ENCODE measurements at places on chromosomes 2 and 18.

DNA sequence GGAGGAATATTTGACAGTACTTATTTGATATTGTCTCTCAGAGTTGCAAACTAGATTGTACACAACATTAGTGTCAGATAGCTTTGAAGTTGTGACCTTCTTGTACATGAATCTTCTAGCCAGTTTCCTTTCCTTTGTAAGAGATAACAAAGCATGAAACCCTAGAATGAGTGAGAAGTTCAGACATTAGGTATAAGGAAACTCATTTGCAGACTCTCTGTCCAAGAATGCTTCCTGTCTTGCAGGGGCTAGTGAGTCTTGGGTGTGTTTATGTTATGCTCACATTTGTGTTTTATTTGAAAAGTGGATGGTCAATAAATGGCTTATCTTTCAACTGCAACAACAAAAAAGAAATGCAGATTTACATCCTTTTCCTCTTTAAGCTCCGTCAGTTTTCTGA is 1.4 kb downstream of the BOD1L2 start:
- DNase-seq = no peak

DNA sequence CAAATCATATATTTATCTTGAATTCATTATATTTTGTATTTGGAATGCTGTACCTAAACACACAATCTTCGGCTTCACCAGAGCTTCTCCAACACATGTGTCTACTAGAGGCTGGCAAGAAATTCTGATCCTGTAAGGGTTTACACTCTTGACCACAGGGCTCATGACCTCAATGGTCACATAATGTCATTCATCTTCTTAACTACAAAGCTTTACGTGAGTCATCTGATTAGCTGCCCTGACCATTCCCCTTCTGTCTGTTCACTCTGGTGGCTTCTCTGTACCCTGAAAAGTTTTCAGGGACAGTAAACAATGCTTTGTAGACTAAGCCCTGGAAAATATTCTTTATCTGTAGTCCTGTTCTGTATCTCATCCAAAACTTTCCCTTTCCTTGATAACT is 423.9 kb downstream of the CMPK2 start:
- DNase-seq = no peak

GRCh38 chr2:133004623-133005022 is 334.6 kb upstream of the LYPD1 start:
- DNase-seq = no peak

GRCh38 chr2:73895473-73895872 is 2.7 kb downstream of the ACTG2 start:
- DNase-seq = no peak

GRCh38 chr18:74718312-74718711 is 120.6 kb downstream of the ZNF407 start:
- no peak for DNase-seq

DNA sequence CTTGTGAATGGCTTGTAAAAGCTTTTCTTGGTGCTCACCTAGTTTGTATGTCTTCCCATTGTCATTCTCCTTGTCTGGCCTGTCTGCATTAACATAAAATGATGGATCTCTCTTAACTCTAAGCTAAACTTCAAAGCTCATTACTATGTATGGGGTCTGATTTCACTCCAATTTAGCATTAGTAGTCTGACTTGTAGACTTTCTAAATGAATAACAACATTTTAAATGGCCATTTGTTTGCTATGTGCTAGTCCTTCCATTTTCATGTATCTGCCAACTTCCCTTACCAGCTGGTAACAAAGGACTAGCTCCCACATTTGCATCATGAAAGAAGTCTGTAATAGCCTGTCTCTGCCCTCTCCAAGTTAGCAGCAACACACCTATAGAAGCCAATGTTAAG is 324.2 kb upstream of the RGPD4 start:
- DNase-seq = no peak

GRCh38 chr2:51723691-51724090 is 691.8 kb upstream of the NRXN1 start:
- no peak for DNase-seq

DNA sequence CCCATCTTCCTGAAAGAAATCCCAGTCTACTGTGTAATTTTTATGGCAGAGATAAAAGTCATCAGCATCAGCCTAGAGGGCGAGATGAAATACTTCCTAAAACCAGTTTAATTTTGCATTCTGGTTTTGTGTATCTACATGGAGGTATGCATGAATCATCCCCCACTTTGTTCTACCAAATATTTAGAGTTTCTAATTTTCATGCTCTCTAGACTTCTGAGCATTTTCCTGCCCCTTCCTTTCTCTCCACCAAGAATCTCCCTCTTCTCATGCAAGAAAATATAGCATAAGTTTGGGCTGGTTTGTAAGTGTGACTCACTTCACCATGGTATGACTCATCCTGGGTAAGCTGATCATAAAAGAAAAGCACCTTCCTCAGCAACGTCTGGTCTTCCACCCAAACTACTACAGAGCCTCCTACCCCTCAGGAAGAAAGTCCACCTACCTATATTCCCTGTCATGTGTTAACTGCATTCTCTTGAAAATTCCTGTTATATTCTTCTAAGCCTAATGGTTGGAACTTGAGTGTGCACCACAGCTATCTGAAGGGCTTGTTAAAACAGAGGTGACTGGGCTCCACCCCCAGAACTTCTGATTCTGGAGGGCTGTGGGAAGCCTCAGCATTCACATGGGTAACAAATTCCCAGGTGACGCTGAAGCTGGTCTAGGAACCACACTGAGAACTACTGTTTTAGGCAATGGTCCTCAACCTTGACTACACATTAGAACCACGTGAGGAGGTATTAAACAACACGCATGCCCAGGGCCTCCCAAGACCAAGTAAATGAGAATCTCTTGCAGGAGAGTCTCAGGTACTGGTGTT is 37.4 kb upstream of the RAPGEF4 start:
- DNase-seq = peak; percentile 59

DNA sequence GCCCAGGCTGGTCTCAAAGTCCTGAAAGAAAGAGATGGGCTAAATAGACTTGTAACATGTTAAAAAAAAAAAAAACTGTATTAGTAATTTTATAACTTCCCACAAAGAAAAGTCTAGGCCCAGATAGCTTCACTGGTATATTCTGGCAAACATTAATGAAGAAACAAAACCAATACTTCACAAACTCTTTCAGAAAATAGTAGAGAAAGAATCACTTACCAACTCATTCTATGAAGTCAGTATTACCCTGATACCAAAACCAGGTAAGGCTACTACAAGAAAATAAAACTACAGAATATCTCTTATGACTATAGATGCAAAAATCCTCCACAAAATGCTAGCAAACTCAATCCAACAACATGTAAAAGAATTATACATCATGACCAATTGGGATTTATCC is 59.9 kb upstream of the ODC1 start:
- no peak for DNase-seq

GRCh38 chr18:47832348-47832747 is 98.1 kb downstream of the SMAD2 start:
- no peak for DNase-seq

DNA sequence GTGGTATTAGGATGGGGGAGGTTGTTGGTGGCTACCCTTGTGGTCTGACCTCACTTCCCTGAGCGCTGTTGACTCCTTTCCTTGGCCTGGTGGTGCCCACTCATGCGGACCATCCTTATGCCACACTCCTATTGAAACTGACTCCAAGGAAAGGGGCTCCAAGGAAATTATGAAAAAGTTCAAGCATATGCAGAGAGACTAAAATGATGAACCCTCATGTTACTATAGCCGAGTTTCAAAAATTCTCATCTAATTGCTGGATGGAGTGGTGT is 96.2 kb upstream of the STPG4 start:
- no peak for DNase-seq

GRCh38 chr2:181022652-181023051 is 42.2 kb downstream of the UBE2E3 start:
- no peak for DNase-seq

DNA sequence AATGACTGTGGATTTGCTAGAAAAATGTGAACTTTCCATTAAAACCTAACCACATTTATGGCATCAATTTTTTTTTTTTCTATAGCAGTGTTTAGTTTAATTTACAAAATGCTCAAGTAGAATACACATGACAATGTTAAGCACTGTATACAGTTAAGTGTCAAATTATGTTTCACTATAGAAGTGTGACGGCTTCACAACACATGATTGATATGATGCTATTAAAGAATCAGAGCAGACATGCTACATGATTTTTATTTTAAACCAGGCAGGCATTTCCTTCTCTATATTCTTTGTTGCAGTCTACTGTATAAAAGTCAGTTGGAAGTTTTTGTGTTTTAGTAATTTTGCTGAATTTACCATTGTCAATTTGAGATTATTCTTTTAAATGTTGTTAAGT is 43.6 kb downstream of the PROKR1 start:
- DNase-seq = no peak

DNA sequence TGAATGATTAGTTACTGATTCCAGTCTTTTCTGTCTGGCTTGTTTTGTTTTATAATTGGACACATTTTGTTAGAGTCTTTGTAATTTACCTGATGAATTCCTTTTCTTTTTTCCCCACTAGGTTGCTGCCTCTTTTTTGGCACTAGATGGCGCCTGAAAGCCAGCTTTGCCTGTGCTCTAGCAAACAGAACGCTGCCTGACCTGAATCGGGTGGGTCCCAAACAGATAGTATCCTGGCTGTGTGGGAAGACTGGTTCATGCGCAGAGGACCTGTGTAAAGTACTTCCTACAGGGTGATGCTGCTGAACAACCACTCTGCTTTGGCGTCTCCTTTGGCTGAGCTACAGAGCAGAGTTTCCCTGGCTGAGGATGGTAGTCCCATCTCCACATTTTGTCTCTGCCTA is 288.2 kb downstream of the IKZF2 start:
- DNase-seq = no peak

GRCh38 chr2:72051971-72052505 is 95.6 kb downstream of the CYP26B1 start:
- no peak for DNase-seq

GRCh38 chr2:207230261-207231105 is 64.7 kb upstream of the KLF7 start:
- DNase-seq = no peak

DNA sequence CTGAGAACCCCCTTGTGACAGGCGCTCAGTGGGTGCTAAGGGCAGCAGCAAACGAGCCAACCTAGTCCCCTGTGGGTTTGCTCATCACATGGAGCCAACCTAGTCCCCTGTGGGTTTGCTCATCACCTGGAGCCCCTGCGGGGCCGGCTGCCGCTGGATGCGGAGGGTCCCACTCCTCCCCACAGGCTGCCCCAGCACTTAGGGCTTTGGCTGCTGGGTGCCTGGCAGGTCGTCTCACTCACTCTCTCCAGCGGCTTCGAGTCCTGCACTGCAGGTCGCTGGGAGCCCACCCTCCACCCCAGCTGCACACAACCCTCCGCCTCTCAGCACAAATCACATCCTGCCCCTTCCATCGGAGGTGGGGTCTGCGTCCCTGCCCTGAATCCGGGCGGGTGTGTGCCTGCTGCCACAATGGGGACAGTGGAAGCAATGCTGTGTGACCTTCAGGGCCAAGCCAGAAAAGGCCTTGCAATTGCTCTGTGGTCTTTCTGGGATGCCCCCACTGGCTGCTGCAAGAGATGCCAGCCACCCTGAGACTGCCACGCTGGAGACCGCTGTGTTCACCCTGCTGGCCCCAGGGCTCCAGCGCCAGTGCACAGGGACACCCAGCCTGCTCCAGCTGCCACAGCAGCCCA is 248.1 kb upstream of the SALL3 start:
- DNase-seq = no peak

DNA sequence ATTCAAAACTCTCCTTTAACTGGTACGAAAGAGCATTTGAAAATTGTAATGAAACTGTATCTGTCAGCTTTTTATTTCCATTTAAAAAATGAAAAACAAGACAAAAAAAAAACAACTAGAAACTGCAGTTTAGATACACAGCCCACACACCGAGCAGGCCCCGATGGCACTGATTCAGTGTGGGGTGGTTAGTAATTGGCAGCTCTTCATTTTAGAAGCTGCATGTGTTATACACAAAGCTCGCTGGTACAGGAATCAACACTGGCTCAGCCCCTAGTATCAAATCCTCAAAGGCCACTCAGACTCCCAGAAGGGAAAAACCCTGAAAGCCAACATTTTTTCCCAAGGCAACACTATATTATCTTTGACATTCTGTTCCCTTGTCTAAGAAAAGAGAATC is 30.5 kb upstream of the RMDN2 start:
- peak; percentile 17 for DNase-seq

GRCh38 chr2:62966991-62967390 is 83.6 kb upstream of the OTX1 start:
- no peak for DNase-seq

DNA sequence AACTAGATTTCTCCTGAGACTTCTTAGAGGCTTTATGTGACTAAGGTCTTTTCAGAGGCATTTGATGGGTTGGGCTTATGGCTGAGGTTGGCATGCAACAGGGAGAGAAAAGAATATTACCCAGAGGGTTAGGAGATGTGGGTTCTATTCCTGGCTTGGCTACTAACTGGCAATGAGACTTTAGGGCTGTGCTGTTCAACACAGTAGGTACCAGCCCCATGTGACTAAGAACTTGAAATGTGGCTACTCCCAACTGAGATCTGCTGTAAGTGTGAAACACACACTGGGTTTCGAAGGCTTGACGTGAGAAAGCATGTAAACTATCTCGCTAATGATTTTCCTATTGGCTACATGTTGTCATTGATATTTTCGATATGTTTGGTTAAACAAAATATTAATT is 324.9 kb upstream of the SLC14A2 start:
- no peak for DNase-seq

DNA sequence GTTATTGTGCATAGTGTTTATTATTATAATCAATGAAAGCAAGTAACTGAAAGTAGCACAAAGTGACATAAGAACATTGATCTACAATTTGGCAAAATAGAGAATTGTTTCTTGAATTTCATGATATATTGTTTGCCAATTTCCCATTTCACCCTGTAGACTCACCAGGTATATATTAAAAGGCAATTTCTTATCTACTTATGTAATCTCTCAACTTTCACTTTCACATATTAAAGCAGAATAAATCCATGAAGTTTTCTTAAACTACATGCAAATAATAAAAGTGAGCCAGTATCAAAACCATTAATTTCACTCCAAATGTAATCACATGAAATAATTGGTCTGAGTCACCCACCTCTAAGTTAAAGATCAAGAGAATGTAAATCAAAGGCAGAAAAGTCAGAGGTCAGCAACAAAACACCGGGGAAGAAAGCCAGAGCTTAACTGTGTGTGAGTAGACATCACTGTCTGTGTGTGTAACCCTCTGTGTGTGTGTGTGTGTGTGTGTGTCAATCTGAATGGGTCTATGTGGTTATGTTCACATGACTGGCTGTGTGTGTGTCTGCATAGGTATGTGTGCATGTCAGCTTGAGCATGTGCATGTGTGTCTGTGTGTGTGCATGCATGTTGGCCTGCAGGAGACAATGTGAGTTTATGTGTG is 44.1 kb downstream of the ZNF385B start:
- no peak for DNase-seq

All from AG08396 (cell line).